ENCODE measurements at places on chromosomes 5 and 9.

DNA sequence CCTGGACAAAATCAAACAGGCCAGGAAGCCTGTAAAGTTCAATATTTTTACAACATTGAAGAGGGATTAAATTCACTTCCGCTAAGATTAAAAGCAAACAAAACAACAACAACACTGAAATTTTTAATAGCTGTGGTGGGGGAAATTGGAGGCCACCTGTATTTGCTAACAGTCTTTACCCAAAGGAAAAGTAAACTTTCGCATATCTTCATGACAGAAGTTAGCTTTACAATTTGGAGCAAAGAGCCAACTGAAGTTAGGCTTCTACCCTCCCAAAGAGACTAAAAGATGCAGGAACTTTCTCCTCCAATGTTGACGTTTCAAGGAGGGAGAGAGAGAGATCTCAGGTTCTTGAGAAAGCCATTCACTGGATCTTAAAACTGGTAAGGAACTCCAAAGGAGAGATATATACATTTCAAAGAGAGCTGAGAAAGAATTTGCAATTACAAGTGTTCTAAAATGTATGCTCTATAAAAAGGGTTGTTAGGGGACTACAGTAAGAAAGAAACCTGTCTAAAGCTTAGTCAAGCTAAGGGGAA is 349.2 kb upstream of the CDH9 start:
- no peak for DNase-seq

- DNase-seq, result no peak
These were observed 17.3 kb downstream of the CMBL start for GRCh38 chr5:10290438-10290837.

DNA sequence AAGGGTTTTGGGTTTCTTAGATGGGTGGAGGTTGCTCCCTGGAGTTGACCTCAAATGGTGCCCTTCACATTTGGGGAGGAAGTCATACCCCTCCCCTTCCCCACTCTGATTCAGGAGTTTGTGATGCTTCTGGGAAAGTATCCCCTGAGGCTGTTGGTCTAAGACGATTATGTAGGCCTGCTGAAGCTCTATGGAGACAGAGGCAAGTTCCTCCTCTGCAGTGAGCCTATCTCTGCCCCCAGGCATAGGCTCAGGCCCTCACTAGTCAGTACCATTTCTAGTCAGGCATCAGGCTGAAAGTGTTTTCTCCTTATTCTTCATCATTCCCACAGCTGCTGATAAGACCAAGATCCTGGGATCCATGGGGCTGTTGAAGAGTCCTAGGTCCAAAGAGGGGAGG is 271.6 kb upstream of the NUDT12 start:
- no peak for DNase-seq

DNA sequence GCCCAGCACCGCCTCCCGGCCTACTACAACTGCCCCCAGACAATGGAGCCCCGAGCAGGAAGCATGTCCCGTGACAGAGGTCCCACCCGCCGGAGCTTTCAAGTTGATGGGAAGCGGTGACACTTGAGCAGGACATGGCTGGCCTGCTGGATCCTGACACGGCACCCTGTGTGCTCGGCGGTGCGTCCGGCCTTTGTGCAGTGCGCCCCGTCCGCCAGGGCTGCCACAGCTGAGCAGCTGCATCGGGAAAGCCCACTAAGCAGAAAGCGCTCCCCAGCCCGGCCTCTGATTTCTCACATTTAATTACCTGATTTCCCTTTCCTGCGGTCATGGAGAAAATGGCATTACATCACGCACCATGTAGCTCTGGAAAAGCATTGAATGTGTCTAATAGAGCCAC is 611.9 kb downstream of the IRX1 start:
- DNase-seq, result no peak

DNA sequence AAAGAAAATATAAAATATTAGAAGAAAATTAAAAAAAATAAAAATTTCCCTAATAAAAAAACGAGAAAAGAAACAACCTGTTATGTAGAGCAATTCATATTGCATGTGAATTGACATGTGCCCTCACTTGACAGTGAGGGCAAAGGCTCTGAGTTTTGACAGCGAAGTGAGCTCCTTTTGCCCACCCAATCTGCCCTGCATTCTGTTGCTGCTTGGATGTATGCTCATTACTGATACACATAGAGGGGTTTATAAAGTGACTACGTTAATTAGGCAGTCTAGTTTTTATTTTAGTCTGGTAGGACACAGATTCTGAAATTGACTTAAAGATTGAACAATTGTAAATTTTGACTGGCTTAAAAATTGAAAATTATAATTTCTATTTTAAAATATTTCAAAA is 949.4 kb downstream of the TLE4 start:
- DNase-seq, result no peak

DNA sequence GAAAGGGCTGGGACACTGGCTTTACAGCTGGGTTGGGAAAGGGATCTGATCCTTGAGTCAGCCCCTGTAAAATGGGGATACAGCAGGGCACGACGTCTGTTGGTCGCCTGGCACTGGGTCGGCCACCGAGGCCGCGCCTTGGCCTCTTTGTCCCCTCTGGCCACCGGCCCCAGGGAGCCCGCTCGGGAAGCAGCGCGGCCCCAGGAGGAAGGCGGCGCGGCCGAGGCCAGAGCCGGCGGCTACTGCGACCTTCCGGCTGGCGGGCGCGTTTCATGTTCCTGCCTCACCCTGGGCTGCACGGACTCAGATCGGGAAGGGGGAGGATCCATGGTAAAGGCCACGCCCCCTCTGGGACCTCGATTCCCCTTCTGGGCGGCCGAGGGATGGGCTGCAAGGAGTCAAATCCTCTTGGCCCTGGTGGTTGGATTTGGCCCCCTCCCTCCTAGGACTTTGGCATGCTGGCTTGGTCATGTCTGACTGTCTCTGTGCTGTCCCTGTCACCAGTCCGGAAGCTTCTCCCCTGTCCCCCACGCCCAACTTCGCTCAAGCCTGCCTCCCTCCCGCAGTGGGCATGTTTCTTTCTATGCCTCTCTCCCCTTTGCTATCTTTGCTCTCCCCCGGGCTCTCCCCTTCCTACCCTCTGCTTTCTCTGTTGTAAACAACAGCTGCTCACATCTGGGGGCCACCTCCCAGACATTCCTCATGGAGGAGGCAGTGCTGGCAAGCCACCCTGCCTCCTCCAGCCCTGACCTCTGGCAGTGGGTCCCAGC is 25.8 kb downstream of the FPGS start:
- no peak for DNase-seq

GRCh38 chr5:89120719-89121118 is 237.7 kb upstream of the MEF2C start:
- no peak for DNase-seq

DNA sequence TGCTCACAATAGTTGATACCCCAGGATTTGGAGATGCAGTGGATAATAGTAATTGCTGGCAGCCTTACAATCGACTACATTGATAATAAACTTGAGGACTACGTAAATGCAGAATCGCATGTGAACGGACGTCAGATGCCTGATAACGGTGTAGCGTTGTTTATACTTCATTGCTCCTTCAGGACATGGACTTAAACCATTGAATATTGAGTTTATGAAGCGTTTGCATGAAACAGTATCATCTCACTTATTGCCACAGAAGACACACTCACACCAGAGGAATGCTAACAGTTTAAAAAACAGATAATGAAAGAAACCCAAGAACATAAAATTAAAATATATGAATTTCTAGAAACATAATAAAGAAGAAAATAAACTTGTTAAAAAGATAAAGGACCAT is 101.6 kb downstream of the GABBR2 start:
- DNase-seq, result no peak

GRCh38 chr5:131096774-131097710 is 68.0 kb downstream of the HINT1 start:
- DNase-seq, result no peak

DNA sequence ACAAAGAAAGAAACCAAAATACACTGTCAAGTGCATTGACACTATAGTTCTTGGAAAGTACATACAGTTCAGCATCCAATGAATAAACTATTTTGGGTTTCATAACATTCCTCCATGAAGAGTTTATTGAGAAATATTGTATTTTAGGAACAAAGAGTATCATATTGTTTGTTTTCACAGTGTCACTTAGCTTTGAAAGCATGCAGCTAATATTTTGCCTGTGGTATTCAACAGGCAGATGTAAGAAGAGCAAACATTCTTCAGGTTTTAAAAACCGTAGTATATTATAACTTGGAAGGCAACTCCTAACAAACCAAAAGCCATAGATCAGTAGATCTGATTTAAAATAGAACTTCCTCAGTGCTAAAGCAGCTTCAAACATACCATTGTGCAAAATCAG is 4.5 kb downstream of the PRELID2 start:
- DNase-seq, result no peak

DNA sequence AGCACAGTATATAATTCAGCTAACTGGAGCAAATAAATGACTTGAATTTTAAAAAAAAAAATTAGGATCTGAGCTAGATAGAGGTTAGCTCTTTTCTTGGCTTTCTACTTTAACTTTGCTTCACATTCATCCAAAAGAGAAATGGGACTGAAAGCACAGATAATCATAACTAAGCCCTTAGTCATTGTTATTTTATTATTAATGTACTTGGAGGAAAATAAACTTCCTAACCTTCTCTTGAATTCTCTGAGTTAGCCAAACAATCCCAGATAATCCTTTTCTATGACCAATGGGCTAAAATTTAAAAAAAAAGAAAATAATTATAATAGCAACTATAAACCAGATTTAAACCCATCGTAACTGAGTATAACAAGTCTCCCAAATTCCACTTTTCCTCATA is 57.6 kb upstream of the RASA1 start:
- DNase-seq, result no peak

DNA sequence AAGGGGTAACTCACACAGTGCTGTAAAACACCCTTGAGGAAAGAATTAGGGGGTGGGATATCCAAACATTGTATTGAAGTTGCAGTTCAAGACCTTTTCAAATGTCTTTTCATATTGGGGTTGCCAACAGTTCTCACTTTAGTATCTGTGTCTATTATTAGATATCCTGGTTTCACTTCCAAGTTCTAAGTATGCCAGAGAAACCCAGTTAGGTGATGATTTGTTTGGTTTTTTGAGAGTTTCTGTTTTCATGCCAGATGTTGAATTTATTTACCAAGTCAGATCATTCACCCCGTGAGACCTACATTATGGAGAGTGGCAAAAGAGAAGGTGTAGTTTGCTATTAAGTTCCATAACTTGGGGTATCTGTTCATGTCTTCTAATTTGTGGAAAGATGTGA is 64.5 kb downstream of the C9orf152 start:
- DNase-seq, result no peak

- DNase-seq, result no peak
These were observed 325.8 kb downstream of the PRR16 start for GRCh38 chr5:120789918-120790317.

DNA sequence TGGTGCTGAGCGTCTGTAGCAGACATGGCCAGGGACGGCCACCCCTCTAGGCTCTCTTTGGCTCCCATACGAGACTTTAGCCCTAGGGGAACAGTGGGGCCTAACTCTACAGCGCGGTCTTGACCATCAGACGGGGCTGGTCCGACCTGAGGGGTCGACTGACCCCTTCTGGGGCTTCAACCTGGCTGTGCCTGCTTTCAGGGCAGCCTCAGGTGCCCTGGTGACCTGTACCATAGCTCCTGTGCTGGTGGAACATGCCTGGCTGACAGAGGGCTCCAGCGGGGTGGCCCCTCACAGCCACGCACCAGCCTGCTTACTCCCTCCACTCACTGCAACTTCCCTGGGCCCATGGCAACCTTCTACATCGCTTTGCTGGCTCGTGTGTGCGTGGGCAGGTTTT is 423.4 kb upstream of the SEMA6A start:
- no peak for DNase-seq

- no peak for DNase-seq
These were observed 229.1 kb downstream of the SEMA5A start for GRCh38 chr5:9316733-9317132.

GRCh38 chr5:177510567-177511053 is 984 bp upstream of the DOK3 start:
- DNase-seq, result peak; percentile 64

DNA sequence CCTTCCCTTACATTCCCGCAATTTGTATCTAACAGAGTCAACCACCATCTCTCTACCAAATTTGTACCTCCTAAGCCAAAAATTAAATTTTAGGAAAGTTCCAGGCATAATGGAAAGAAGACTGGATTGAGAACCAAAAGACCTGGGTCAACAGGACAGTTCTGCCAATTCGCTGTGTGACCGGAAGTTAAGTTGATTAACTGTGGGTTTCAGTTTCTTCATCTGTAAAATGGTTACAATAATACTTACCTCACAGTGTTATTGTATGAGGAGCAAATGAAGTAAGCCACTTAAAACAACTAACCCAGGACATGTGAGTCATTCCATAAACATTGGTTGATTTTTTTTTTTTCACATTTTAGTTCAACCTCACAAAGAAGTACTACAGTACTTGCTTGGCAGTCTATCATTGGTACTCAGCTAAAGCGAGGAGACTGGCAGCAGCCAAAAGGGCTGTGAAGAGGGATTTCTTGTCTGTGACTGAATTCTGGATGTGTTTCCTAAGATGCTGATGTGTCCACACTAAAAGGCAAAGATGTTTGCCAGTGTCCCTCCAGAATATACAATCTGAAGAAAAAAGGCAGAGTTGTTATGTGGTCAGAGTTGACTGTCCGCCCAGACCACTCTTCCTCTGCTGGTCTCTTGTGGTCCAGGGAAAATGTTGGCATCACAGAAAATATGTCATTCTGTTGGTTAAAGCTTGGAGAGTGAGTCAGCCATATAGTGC is 198.6 kb downstream of the TLE1 start:
- DNase-seq, result no peak

DNA sequence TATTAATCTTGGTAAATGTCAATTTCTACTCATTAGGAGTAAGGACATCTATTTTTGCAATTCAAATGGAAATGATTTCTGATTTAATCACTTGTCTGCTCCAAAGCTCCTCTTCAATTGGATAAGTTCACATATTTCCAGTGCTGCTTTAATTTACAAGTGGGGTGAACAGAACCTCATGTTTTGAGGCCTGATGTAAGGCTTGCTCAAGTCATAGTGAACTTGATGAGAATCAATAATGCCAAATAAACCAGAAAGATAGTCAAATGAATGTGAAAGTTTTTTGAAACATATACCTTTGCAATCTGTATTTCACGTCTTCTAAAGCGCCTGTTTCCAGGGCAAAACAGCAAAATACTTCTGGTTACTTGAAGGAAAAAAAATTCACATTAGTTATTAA is 15.4 kb upstream of the ACOT12 start:
- DNase-seq, result no peak

DNA sequence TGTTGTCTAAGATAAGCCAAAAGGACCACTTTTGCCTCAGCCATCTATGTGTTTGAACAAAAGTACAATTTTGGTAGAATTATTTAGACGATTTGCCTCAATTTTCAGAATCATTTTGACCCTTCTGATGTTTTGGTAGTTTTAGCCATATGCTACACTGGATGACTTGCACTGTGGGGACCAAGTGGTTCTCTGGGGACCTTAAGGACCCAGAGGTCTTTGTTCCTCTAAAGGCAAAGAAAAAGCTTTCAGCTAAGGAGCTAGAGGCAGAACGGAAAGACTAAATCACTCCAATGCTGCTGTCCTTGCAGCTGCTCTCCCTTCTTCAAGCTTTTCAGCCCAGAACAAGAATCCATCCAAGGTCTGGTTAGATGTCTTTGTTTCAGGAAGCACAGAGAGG is 51.0 kb upstream of the APC start:
- no peak for DNase-seq

- no peak for DNase-seq
These were observed 559.2 kb downstream of the PSAT1 start for GRCh38 chr9:78856144-78856543.
